ENCODE measurements at places on chromosomes 7 and 10.

- no peak for DNase-seq
These were observed 26.8 kb downstream of the DPCD start for GRCh38 chr10:101614663-101615524.

DNA sequence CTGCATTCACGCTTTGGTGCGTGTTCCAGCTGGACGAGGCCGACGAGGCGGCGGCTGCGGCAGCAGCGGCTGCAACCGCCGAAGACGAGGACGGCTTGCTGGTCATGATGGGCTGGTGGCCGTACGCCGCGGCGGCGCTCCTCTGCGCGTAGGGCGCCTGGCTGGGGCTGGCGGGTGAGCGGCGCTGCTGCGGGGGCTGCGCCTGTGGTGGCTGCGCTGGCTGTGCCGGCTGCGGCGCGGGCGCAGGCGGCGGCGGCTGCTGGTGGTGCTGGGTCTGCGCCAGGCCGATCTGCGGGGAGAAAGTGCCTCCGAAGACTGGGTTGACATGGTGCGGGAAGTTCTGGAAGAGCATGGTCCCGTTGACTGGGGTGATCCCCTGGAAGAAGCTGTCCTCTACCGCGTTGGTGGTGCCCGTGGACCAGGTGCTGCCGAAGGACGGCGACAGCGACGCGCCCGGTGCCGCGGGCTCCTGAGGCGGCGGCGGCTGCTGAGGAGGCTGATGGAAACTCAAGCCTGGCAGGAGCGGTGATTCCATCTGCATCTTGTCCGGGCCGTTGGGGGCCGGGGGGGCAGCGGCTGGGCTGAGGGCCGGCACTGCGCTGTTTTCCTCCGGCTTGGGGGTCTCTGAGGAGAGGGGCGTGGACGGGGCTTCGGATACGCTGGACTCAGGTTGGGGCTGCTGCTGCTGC is 51.1 kb downstream of the CPEB3 start:
- DNase-seq: no peak

- DNase-seq: no peak
These were observed 93.4 kb downstream of the NSUN6 start for GRCh38 chr10:18557960-18558359.

DNA sequence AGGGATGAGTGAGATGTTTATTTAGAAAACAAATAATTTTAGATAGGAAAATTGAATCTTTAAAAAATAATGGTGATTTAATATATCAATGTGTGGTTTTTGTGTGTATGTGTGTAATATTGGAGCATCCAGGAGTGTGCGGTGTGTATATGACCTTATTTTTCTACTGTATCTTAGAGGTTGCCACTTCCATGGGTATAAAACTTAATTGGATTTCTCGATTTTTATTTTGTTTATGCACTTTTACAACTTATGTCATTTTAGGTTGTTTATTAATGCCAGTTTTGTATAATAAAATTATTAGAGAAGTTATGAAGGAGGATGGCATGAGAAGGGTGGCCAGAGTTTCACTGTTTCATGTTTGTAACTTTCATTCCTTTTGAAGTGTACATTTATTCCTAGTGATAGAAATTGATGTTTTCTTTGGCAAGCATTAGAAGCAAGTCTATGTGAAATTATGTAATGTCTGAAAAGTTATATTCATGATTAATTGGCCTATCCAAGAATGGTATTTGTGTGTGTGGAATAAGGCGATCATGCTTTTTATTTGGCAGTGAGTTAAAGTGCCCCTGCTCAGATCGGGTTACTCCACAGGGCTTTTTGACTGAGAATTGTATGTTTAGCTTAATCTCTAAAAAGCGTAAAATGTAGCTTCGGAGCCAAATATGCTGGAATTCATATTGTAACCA is 110.3 kb downstream of the KAT6B start:
- no peak for DNase-seq

GRCh38 chr10:53749439-53749838 is 976.9 kb upstream of the MBL2 start:
- no peak for DNase-seq

- DNase-seq: no peak
These were observed 9.4 kb downstream of the MYPN start for GRCh38 chr10:68118657-68119056.

GRCh38 chr10:55627501-55628051 is 733.5 kb downstream of the ZWINT start:
- DNase-seq: no peak
